ENCODE measurements at places on chromosomes 5 and 9. TPM values are rescaled to one million over a fixed set of nuclear protein-coding genes. Genes with fewer than 3 reads are reported as not detected.

DNA sequence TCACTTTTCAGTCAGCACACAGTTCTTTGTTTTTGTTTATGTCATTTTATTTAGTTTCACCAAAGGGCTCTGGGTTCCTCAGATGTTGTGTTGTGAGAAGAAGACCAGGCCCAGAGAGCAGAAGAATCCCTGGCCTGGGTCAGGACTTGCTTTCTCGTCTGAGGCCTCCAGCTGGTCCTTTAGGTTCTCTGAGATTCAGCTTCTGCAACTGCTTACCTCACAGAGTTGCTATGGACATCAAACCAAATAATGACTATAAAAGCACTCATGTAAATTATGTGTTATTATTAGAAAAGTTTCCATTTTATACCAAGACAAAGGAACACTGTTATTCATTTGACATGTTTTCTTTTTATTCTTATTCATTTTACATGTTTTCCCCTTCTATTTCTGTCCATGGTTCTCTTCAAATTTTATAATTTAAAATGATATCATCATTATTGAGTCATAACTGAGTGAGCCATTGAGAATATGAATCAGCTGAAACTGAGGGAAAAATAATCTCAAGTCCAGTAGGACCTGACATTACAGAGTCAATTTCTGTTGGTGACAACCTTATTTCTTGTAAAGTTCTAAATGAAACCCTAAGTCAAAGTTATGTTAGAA, 44.0 kb upstream of the GLRX start:
- DNase-seq: no peak

EIF4E1B gene
- 1.2 TPM for total RNA-seq

GRCh38 chr9:113569472-113570060, 106.0 kb downstream of the RGS3 start:
- no peak for DNase-seq

MINAR2 gene
- total RNA-seq: 0.10 TPM

GLRA1 gene
- 5.1 TPM for total RNA-seq

DNA sequence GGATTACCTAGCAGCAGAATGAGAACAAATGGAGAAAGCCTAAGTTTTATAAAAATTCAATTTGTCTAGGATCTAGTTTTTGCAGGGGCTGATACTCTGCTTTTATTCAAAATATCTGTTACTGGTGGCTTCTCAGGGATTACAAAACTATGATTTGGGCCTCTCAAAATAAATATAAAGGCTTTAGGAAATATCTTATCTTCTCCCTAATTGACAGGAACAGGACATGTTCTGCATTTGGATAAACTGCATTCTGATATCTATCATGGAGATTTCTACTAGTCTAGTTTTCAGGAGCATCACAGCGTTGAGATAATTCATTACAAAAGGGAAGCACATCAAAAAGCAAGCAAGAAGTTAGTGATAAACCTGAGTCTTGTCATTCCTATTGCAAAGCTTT, 127.1 kb upstream of the ITGA1 start:
- DNase-seq: no peak

- DNase-seq: peak; percentile 5
Measured at GRCh38 chr9:84061613-84062193, 81.1 kb downstream of the RMI1 start.

SPATA6L gene
- 5.9 TPM for total RNA-seq

DNA sequence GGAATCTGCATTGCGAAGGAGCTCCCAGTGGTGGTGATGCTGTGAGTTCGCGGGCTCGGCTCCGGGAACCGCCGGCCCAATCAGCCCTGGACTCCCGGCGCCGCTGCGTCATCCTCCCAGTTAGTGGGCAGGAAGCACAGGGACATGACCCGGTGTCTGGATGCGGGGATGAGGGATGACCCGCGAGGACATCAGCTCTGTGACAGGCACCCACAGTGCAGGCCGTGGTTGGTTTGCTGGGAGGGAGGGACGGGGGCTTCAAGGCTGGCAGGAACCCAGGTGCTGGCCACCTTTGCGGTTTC, 996 bp downstream of the NXNL2 start:
- DNase-seq: no peak

DNA sequence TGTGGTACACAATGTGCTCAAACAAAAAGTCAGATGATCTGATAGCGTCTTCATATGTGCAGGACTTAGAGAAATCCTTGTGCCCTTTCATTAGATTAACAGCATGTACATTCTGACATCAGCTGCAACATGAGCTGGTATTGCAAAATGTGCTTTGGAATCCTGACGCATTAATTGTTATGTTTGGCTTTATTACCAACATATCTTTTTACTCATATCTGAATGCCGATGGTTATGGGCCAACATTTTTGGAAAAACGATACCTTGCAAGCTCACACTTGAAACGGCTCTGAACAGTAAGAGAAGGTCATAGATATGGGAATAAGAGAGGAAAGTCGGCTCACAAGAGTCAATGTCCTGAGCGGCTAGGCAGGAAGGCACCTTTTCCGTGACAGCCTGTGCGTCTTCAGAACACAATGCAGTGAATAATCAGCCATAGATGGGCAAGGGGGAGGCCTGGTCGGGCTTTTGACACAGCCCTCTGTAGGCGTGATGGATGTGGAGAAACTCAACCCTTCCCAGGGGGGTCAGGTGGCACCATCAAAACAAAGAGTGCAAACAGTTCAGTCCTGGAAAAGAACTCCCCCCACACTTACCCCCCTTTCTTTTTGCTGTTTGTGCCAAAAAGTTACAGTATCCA, 36.4 kb upstream of the GAS1 start:
- peak; percentile 37 for DNase-seq

DNA sequence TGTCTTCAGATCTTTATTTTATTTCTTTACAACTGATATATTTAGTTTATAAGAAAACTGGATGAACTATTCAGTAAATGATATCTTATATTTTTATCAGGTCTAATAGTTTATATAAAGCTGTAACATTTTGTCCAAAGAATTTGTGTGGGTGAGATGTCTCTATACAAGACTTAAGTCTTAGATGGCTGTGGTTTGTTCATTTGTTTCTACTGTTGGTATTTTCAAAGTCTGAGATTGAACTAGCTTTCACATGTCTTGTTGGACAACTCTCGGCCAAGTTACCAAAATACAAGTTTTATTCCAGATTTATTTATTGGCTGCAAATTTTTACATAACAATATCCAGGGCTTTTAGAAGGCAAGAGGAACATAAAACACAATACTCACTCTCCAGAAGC, 286.0 kb downstream of the NR2F1-AS1 start:
- DNase-seq: no peak

TNFSF15 gene
- 0.77 TPM for total RNA-seq

- no peak for DNase-seq
Measured at GRCh38 chr5:159975462-159976019, 33.4 kb upstream of the TTC1 start.

DNA sequence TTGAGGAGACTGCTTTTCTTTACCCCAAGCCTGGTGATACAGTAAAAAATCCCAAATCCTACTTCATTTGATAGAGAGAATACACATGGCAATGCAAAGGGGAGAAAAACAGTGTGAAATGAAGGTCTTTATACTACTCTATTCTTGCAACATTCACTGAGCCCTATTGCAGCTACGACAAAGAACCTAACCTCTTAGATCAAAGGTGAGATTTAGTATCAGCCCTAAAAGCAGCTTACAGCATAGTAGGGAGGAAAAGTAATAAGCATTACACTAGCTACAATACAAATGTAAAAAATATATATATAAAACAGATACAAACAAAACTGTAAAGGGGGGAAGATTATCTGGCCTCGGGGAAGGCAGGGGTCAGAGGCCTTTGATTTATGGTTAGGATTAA, 147.1 kb downstream of the MAPKAP1 start:
- no peak for DNase-seq

DNA sequence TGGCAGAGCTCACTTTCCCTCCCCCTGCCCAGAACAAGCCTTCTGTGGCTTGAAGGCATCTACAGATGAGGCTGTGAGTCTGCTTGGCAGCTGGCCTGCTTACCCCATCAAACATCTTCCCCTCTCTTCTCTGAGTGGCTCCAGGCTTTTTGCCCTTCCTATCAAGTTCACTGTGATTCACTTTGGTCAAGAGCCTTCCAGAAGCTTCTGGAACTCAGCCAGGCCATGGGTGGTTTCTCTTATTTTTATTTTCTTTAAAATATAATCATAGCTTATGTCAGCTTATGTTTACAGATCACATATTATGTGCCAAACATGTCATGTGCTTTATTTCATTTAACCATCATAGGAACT, 267.0 kb downstream of the SEC61B start:
- DNase-seq: no peak

TMEM252 gene
- total RNA-seq: not detected

PKD2L2 gene
- not detected for total RNA-seq

DNA sequence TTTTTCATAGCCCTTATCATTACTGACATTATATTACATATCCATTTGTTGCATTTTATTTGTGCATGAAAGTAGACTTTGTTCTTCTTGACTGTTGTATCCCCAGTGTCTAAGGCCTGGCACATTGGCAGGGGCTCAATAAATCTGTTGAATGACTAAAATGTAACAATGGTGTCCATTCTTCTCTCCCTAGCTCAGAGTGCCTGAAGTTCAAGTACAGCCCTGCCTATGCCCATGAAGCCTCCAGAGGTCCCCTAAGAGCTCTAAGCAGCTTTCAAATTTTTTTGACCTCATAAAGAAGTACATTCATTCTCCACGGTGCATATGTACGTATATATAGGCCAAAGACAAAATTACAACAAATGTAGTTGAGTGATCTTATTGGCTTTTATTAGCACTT, 4.2 kb upstream of the BSPRY start:
- DNase-seq: peak; percentile 42

SHISAL2B gene
- total RNA-seq: 0.72 TPM

- DNase-seq: peak; percentile 84
Measured at GRCh38 chr9:2623288-2624050, 1.9 kb downstream of the VLDLR start.

- DNase-seq: no peak
Measured at GRCh38 chr5:36478646-36479317, 127.6 kb upstream of the SLC1A3 start.

DNA sequence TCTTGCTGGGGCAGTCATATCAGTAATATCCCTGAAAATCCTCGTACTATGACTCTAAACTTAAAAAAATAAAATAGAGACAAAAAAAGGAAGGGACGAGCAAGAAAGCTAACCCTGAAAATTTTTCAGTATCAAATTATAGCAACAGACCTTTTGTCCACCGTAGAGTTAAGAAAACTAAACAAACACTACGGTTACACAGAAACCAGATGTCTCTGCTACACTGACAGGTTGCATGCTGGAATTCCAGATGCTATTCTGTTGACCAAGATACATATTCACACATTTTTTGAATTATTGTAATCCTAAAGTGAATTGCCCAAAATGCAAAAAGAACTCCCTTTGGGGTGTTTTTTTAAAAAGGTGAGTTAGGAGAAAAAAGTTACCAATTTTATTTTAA, 66.9 kb upstream of the SELENOP start:
- no peak for DNase-seq

DNA sequence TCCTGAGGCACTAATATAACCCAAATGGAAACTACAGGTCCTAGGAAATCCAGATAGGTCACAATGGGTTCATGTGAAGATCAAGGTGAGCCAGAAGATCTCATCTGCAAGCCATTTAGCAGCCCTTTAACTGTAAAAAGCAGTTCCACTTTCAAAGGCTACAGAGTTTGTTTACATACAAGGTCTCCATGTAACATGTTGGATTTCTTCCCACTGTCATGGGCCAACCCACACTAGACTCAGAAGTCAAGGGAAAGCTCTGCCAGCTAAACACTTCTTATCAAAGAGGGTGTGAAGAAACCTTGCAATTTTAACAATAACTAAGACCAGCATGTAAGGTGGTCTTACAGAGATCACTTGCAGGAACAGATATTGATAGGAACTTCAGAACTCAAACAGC, 3.8 kb upstream of the CTNNAL1 start:
- DNase-seq: no peak

- no peak for DNase-seq
Measured at GRCh38 chr5:7755958-7756357, 95.0 kb downstream of the CFAP90 start.

NLN gene
- 38.6 TPM for total RNA-seq

PCDHGA7 gene
- total RNA-seq: 6.1 TPM

- no peak for DNase-seq
Measured at GRCh38 chr5:124457101-124457500, 289.3 kb downstream of the ZNF608 start.

DNA sequence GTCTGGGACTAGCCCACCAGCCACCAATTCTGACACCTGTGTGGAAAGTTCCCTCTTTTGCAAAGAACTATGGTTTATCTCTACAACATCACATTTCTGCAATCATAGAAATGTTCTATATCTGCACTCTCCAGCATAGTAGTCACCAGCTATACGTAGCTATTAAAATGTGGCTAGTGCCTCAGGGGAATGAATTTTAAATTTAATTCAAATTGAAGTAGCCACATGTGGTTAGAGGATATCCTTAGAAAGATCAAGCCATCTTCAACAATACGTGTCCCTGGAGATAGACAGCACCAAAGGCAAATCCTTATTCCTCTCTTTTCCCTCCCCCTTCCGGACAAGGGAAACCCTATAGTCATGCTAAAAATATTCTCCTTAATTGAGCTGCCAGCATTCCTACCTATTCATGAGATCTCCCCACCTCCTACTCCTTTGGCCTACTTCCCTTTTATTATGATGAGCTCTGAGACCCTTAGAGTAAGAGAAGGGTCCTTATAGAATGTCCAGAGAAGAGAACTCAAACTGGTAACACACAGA, 11.1 kb downstream of the LCP2 start:
- no peak for DNase-seq

DNA sequence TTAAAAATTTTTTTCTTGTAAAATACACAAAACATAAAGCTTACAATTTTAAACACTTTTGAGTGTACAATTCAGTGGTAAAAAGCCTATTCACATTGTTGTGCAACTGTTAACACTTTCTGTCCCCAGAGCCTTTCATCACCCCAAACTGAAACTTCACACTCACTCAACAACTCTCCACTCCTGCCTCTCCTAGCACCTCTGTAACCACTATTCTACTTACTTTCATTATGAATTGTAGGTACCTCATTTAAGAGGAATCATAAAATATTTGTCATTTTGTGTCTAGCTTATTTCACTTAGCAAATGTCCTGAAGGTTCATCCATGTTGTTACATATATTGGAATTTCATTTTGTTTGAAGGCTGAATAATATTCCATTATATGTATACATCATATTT, 4.3 kb upstream of the ZNF510 start:
- DNase-seq: no peak

CCDC192 gene
- 0.50 TPM for total RNA-seq

- DNase-seq: no peak
Measured at GRCh38 chr5:93438124-93438523, 142.9 kb downstream of the NR2F1-AS1 start.

DNA sequence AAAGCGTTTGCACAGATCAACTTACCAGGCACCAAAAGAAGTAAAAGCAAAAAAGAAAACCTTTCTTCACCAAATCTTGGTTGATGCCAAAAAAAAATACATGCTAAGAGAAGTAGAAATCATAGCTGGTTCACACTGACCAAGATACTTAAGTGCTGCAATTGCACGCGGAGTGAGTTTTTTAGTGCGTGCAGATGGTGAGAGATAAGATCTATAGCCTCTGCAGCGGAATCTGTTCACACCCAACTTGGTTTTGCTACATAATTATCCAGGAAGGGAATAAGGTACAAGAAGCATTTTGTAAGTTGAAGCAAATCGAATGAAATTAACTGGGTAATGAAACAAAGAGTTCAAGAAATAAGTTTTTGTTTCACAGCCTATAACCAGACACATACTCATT, 36.4 kb upstream of the CCDC152 start:
- no peak for DNase-seq

CENPP gene
- total RNA-seq: 12.7 TPM

GABRA6 gene
- 0.06 TPM for total RNA-seq

PCDH12 gene
- 5.4 TPM for total RNA-seq
